ENCODE measurements at places on chromosomes 1 and 21.

- peaks cover 12% of the 10 kb centered on the region for H3K4me1 ChIP-seq
- H3K27me3 ChIP-seq: no peaks in the 10 kb centered on the region
- no peak for DNase-seq
Measured at GRCh38 chr1:58874757-58875755, 91.2 kb upstream of the JUN start.

- no peaks in the 10 kb centered on the region for H3K27me3 ChIP-seq
- H3K36me3 ChIP-seq: no peaks in the 10 kb centered on the region
- H3K4me1 ChIP-seq: no peaks in the 10 kb centered on the region
- H3K4me3 ChIP-seq: no peak overlapping the region
- no peak for DNase-seq
- H3K27ac ChIP-seq: no peak overlapping the region
Measured at GRCh38 chr1:239833723-239834122, 258.0 kb upstream of the FMN2 start.

DNA sequence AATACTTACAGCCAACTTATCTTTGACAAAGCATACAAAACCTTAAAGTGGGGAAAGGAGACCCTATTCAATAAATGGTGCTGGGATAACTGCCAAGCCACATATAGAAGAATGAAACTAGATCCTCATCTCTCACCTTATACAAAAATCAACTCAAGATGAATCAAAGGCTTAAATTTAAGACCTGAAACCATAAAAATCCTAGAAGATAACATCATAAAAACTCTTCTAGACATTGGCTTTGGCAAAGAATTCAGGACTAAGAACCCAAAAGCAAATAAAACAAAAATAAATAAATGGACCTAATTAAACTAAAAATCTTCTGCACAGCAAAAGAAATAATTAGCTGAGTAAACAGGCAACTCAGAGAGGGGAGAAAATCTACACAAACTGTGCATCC is 335.6 kb upstream of the PBX1 start:
- H3K4me3 ChIP-seq: no peak overlapping the region
- H3K27ac ChIP-seq: no peak overlapping the region
- no peaks in the 10 kb centered on the region for H3K27me3 ChIP-seq
- DNase-seq: no peak
- H3K36me3 ChIP-seq: no peaks in the 10 kb centered on the region
- no peaks in the 10 kb centered on the region for H3K4me1 ChIP-seq

GRCh38 chr1:155979597-155980343 is 1.4 kb upstream of the ARHGEF2 start:
- no peaks in the 10 kb centered on the region for H3K36me3 ChIP-seq
- H3K4me3 ChIP-seq: peak overlapping the region; percentile 85
- no peak for DNase-seq
- no peaks in the 10 kb centered on the region for H3K27me3 ChIP-seq

GRCh38 chr1:21219674-21220073 is 43.0 kb upstream of the EIF4G3 start:
- no peak for DNase-seq
- H3K36me3 ChIP-seq: peaks cover 61% of the 10 kb centered on the region
- H3K27ac ChIP-seq: no peak overlapping the region
- H3K4me3 ChIP-seq: no peak overlapping the region
- H3K27me3 ChIP-seq: no peaks in the 10 kb centered on the region
- H3K4me1 ChIP-seq: no peaks in the 10 kb centered on the region

DNA sequence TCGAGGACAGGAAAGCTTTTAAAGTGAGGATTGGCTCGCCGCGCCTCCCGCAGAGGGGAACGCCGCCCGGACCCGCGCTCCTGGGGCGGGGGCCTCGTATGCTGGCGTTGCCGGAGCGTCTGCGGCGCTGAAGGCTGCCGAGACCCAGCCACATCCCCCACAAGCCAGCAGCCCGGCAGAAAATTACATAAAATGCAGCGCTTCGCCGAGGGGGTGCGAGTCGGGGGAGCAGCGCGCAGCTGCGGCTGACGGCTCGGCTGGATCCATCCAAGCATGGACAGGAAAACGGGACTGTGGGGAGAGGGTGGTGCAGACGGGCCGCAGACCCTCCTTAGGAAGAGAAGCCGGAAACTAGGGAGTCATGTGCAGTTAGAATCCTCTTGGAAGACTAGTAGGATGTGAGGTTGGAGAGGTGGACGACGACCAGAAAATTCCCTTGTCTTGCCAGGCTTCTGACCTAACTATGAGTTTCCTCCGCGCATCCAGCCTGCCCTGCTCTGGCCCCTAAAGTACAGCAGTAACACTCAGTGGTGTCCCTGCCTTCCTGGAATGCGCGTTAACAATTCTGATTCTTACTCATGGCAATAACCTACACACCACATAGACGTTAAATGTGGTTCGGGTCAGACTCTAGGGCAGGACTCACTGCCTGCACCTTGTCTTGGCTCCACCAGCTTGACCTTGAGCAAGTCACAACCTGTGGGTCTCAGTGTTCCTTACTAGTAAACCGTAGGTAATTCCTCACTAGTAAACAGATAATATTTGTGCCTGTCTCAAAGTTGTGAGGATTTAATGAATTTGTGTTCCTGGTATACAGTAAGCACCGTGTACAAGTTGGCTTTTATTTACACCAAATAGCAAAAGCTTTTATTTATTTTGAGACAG is 953 bp upstream of the BRWD1 start:
- H3K27me3 ChIP-seq: no peaks in the 10 kb centered on the region
- peak overlapping the region; percentile 94 for H3K4me3 ChIP-seq
- no peak for DNase-seq
- no peaks in the 10 kb centered on the region for H3K36me3 ChIP-seq
- peak overlapping the region; percentile 97 for H3K27ac ChIP-seq

DNA sequence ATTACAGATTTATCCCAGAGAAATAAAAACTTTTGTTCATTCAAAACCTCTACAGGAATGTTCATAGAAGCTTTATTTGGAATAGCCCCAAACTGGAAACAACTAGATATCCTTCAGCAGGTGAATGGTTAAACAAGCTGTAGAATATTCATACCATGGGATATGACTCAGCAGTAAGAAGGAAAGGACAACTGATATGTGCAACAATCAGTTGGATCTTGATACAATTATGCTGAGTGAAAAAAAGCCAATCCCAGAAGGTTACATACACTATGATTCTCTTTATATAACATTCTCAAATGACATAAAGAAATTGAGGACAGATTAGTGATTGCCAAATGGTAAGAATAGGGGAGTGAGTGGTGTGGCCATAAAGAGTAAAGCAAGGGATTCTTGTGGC is 376.7 kb downstream of the S1PR1 start:
- H3K27ac ChIP-seq: no peak overlapping the region
- no peaks in the 10 kb centered on the region for H3K36me3 ChIP-seq
- no peaks in the 10 kb centered on the region for H3K4me1 ChIP-seq
- no peaks in the 10 kb centered on the region for H3K27me3 ChIP-seq
- H3K4me3 ChIP-seq: no peak overlapping the region
- DNase-seq: no peak

DNA sequence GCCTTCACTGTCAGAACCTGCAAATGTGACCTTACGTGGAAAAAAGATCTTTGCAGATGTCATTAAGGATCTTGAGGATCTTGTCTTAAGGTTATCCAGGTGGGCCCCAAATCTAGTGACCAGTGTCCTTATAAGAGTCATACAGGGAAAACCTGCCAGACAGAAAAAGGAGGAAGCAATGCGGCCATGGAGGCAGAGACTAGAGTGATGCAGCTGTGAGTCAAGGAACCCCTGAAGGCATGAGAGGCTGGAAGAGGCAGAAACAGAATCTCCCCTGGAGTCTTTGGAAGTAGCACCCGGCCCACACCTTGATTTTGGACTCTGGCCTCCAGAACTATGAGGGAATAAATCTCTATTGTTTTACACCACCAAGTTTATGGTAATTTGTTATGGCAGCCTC is 36.5 kb upstream of the DNASE2B start:
- H3K4me1 ChIP-seq: no peaks in the 10 kb centered on the region
- no peaks in the 10 kb centered on the region for H3K27me3 ChIP-seq
- H3K4me3 ChIP-seq: no peak overlapping the region
- DNase-seq: no peak
- no peaks in the 10 kb centered on the region for H3K36me3 ChIP-seq

GRCh38 chr1:10738061-10739058 is 58.1 kb downstream of the CASZ1 start:
- DNase-seq: no peak
- no peaks in the 10 kb centered on the region for H3K36me3 ChIP-seq
- peaks cover 35% of the 10 kb centered on the region for H3K4me1 ChIP-seq
- peak overlapping the region; percentile 24 for H3K27ac ChIP-seq
- H3K4me3 ChIP-seq: no peak overlapping the region
- H3K27me3 ChIP-seq: no peaks in the 10 kb centered on the region

DNA sequence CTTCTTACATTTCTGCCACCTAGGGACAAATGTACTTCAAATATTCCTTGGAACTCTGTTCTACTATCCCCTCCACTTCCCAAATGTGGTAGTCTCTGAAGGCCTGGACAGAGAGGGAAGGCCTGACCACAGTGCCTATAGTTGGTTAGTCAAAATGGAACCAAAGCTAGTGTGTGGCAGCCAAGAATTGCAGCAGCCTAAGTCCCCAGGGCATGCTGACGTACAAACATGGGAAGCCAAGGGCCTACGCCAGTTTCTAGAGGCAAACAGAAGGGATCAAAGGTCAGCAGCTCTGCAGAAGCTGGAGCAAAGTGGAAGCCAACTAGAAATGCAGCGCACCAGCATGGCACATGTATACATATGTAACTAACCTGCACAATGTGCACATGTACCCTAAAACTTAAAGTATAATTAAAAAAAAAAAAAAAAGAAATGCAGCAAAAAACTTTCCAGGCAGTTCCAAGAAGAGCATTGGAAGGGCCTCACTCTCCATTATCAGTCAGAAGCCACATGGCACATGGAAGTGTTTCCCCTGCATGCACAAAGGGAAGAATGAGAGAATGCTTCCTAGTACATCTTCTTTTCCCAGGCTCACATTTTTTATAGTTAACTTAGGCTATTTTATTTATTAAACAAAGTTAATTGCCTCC is 39.4 kb upstream of the GADD45A start:
- DNase-seq: no peak
- H3K36me3 ChIP-seq: no peaks in the 10 kb centered on the region
- H3K4me3 ChIP-seq: no peak overlapping the region
- H3K27ac ChIP-seq: peak overlapping the region; percentile 63
- H3K4me1 ChIP-seq: peaks cover 26% of the 10 kb centered on the region

DNA sequence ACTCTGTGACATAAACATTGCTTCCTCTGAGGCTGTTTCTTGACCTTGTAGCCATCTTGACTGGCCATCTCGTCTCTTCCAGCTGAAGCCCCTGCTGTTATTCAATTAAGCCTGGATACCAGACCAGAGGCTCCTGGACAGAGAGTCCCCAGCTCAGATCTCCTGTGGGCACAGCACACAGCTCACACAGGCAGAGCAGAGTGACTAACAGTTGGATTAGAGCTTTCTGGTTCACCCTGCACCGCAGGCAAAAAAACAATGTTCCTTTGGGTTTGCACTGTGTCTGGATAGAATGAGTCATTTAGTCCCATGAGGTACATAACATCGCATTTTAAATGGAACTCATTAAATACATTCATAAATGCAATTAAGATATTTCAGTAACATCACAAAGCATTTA is 33.4 kb upstream of the USH2A start:
- no peak for DNase-seq
- no peak overlapping the region for H3K4me3 ChIP-seq
- no peaks in the 10 kb centered on the region for H3K4me1 ChIP-seq
- no peaks in the 10 kb centered on the region for H3K27me3 ChIP-seq
- no peak overlapping the region for H3K27ac ChIP-seq

DNA sequence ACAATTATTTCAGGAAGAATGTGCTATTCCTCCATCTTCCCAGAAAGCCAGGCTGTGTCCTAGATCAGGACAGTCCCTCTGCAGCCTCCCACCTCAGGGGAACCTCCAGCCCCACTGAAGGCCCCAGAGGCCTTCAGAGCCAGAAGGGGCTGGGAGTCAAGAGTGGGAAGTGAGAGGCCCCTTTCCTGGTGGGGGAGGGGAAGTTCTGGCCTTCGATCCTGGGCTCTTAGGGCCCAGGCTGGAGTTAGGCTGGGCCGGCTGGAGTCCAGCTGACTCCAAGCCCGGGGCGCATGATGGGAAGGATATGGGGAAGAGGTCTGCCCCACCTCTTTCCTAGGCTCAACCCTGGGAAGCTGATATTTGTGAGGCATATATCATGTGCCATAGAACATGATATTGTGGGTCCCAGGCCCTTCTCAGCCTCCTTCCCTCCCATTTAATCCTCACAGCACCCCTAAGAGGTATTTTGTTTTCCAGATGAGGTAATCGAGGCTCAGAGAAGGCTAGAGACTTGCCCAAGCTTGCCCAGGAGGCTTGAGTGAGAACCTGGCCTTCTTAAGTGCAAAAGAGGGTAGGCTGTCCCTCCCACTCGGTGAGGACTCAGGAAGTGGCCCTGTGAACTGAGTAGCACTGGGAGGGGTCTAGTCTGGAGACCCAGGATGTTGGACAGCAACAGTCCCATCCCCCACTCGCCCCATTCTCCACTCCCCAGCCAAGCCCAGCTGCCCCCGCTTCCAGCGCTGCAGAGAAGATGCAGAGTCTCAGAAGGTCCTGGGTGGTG is 18.6 kb upstream of the HSPG2 start:
- no peaks in the 10 kb centered on the region for H3K27me3 ChIP-seq
- no peak overlapping the region for H3K4me3 ChIP-seq
- peak overlapping the region; percentile 66 for H3K27ac ChIP-seq
- no peaks in the 10 kb centered on the region for H3K36me3 ChIP-seq

- H3K4me1 ChIP-seq: no peaks in the 10 kb centered on the region
- H3K27ac ChIP-seq: no peak overlapping the region
Measured at GRCh38 chr21:46555225-46555617, 49.7 kb downstream of the S100B start.

GRCh38 chr1:43444151-43444828 is 9.4 kb downstream of the HYI start:
- H3K27ac ChIP-seq: no peak overlapping the region
- no peaks in the 10 kb centered on the region for H3K4me1 ChIP-seq
- no peaks in the 10 kb centered on the region for H3K27me3 ChIP-seq
- no peak for DNase-seq
- no peak overlapping the region for H3K4me3 ChIP-seq

DNA sequence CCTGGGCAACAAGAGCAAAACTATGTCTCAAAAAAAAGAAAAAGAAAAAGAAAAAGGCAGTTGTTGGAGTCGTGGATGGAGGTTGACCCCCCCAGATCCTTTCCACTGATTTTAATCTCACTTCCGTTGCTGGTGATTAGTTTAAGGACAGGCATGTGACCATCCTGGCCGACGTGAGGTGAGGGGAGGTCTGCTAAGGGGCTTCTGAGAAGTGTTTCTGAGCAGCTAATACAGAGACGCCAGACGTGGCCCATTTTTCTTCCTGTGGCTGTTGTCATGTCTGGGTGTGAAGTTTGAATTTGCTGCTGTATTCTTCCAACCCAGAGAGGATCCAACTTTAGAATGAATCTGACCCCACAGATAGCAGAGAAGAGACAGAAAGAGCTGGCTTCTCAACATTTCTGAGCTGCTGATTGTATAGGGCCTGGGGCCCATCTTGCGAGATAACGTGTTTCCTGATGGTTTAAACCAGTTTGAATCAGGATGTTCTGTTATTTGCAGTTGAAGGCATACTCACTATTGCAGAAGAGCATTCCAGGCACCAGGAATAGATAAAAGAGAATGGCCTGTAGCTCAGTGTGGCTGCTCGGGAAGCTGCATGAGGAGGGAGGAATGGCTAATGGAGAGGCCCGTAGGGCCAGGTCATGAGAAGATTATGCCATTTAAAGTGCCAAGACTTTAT is 22.8 kb upstream of the SSBP3 start:
- H3K27me3 ChIP-seq: no peaks in the 10 kb centered on the region
- no peaks in the 10 kb centered on the region for H3K36me3 ChIP-seq
- H3K4me1 ChIP-seq: no peaks in the 10 kb centered on the region
- DNase-seq: no peak
- no peak overlapping the region for H3K4me3 ChIP-seq
